ENCODE measurements at places on chromosomes 2 and 18.

DNA sequence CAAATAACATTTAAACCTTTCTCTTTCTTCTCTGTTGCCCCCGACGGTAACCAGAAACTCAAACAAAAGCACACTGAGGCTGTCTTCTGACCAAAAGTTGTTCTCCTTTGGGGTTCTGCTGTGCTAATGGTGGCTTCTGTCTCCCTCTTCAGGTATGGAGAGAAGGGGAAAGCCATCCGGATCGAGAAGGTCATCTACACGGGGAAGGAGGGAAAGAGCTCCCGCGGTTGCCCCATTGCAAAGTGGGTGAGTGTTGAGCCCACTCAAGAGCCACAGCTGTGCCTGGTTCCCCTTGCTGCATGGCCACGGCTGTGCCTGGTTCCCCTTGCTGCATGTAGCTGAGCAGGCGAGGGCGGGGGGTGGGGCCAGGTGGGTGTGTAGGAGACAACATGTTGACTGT is 67.4 kb downstream of the BOLA3 start:
- DNase-seq = no peak

GRCh38 chr2:199851883-199852282 is 891 bp upstream of the FTCDNL1 start:
- no peak for DNase-seq

DNA sequence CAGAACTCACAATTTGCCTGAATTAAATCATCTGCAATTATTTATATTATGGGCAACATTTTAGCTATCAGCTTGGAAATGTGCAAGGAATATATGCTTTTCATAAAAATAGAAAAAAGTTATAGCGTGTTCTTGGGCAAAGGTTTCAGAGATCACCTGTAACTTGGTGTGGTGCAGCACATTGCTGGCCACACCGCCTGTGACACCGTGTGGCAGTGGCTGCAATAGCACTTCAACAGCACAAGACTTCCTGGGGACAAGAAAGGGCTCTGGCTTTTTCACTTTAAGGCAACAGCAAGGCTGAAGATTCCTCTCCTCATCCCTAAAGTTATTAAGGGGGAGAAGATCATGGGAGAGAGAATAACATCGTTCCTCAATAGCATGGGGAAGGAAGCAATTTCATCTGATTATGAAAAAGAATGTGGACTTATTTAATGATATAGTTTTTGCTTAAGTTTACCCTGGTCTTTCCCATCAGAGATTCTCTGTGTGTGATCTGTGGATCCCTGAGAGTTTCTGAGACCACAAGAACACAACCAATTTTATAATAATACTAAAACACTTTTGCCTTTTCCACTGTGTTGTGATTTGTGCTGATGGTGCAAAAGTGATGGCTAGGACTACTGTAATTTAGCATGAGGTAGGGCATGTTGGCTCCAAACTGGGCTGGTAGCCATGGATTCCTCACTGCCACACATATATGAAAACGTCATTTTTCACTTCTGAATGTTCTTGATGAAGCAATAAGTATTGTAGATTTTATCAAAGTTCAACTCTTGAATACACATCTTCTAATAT is 15.0 kb upstream of the SERPINB3 start:
- no peak for DNase-seq

DNA sequence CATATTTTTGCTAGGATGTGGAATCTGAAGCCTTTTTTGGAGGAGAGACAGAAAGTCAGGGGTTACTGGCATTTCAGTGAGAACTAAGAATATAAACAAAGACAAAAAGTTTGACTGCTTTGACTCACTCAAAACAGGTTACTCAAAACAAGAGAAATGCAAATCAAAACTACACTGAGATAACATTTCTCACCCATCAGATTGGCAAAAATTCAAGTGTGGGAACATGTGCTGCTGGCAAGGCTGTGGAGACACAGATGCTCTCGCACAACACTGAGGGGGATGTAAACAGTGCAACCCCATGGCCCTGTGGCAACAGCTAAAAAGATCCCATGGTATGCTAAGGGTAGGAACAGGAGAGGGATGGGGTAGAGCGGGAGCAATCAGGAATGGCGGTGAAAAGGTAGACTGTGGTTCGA is 86.6 kb downstream of the DTNB start:
- DNase-seq = no peak

- no peak for DNase-seq
These were observed 74.0 kb upstream of the DSG1 start for GRCh38 chr18:31243740-31244512.

DNA sequence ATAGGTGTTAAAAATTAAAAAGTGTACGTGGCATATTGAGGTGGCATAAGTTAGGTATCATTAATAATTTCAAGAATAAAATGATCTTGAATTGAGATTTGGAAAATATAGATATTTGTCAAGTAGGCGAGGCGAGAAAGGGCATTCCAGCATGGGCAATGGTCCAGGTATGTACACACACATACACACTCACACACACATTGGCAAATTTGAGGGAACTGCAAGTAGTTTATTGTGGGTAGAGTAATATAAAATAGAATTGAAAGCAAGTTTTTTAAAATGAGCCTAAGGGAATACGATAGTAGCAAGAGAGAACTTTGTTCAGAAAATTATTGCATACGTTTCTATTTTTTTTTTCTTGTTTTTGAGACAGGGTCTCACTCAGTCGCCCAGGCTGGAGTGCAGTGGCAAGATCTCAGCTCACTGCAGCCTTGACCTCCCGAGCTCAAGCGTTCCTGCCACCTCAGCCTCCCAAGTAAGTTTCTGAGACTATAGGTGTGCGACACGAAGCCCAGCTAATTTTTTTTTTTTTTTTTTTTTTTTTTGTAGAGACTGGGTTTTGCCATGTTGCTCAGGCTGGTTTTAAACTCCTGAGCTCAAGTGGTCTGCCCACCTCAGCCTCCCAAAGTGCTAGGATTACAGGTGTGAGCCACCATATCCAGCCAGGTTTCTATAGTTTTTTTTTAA is 96.7 kb upstream of the SLC39A10 start:
- DNase-seq = no peak

DNA sequence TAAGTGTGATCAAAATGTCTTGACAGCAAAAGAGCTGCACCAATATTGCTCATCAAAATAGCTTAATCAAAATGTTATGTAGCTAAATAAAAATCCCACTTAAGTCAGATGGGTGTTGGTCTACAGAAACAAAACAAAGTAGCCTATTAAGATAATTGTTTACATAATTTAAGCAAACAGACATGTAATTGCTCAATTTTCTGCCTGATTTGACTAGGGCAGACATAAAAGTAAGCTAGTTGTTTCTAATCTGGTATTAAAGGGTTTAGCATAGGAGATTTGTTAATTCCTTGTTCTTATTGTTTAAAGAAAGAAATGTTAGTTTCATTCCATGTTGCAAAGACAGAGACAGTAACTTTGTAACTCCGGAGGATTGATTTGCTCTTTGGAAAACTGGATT is 11.5 kb upstream of the FEZ2 start:
- DNase-seq = no peak

DNA sequence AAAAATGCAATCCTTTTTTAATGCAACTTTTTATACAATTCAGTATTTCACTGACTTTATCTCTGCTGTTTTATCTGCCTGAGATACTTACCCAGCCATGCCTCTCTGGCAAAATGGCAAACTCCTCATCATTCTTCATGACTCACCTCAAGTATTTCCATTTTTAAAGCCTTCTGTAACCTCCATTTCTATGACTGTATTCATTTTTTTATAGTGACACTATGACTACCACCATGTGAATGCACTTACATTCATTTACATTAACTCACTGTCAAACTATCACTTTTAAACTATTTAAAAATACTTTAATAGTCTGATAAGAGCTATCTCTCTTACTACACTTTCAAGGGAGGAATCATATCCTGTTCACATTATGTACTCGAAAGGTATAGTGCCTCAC is 99.4 kb upstream of the SCN7A start:
- no peak for DNase-seq

GRCh38 chr18:38256366-38256765 is 690.8 kb upstream of the CELF4 start:
- DNase-seq = no peak

GRCh38 chr2:45918463-45919159 is 267.1 kb downstream of the PRKCE start:
- no peak for DNase-seq

DNA sequence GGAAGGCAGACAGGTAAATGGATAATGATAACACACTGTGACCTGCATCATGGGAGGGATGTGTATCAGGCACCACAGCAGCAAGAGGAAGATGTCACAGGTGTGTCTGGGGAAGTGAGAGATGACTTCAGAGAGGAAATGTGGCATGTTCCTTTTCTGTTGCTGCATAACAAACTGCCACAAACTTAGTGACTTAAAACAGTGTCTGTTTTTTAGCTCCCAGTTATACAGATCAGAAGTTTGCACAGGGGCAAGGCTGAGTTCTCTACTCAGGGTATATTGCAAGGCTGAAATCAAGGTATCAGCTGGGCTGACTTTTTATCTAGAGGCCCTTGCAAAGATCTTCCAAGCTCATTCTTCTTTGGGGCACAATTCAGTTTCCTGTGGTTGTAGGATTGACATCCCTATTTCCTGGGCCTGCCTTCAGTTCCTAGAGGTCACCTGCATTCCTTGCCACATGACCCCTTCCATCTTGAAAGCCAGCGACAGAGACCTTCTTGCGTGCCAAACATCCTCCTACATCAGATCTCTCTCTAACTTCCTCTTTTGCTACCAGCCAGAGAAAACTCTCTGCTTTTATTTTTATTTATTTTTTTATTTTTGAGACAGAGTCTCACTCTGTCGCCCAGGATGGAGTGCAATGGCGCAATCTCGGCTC is 2.1 kb upstream of the MAP3K2 start:
- peak; percentile 18 for DNase-seq

GRCh38 chr2:6724605-6725140 is 141.0 kb downstream of the CMPK2 start:
- DNase-seq = no peak

GRCh38 chr2:237888389-237888788 is 29.0 kb downstream of the RAMP1 start:
- DNase-seq = no peak

DNA sequence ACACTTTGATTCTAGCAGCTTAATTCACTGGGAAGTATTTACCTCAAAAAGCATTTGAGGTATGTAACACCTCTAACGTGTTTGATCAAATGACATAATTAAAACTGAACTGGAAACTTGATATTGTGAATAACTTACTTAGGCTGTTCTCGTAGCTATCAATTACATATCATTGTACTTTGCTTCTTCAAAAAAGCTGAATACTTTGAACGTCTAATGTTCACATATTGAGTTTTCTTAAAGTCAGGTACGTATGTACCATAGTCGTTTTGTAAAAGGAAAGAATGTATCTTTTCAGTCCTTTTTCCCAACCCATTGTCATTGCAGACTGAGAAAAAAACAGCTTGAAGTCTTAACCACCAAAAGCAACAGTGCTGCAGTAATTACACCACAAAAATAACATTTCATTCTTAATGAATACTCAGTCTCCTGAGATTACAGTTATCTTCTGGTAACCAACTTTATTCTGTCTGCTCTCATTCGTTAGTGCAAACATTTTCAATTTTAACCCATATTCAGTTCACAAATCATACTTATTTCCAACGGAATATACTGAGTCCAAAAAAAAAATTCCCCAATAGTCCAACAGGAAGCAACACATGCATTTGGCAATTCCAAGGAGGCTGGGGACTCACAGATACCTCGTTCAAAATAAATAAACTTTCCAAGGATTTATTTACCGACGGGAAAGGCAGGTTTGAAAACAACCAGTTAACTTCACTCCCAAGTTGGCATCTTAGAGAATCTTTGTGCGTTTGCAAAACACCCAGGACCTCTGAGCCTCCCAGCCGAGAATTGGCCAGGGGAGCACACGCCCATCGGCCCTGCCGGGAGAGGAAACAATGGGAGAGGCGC is 1.1 kb downstream of the CHN1 start:
- no peak for DNase-seq

- DNase-seq = no peak
These were observed 156.1 kb upstream of the VRK2 start for GRCh38 chr2:57890464-57890863.

GRCh38 chr2:127096280-127096679 is 10.7 kb downstream of the BIN1 start:
- no peak for DNase-seq

DNA sequence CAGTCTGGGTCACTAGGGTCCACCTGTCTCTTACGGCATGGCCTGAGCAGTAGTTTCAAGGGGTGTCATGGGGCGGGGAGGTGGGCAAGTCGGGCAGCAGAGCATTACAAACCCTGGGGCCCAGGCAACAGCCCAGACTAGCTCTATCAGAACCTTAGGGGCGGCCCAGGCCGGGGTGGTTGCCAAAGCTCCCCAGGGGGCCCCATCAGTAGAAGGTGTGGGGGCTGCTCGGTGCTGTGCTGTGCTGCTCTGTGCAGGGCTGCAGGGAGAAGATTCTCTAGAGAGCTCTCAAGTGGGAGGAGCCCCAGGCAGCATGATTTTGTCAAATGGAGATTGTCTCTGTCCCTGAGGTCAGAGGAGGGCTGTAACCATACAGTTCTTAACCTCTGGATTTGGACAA is 36.4 kb upstream of the SLC14A1 start:
- DNase-seq = no peak

DNA sequence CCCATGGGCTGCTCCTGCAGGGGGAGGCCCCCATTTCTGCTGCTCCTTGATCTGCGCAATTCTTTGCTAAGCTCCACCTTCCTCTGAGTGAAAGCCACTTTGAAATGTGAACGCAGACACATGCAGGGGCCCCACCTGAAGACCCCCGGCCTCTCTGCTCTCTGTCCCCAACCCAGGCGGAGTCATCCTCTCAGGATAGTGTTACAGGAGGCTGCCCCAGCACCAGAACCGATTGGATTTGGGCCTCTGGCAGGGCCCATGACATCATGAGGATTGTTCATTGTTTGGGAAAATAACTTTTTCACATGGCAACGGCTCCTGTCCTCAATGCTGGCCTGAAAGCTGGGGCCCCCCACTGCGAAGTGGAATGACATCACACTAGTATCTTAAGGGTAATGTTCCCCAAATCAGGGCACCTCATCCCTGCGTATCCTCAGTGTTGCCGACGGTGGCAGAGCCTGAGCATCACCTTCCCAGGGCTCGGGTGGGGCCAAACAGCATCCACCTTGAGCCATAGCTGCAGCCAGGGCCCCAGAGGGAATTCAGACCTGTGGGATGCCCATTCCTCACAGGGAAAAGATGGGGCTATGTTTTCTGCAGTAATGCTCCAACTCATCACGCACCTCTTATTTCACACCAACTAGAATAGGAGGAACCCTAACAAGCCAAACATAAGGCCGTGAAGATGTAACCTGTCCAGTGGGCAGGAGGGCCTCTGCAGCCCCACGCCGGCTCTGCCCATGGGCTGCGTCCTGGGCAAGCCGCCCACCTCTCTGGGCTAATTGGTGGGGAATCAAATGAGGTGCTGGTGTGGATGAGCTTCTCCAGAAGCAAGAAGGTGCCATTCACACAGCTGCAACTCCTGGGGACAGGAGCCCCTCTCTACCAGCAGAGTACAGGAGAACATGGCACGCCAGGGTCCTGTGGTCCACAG is 2.7 kb upstream of the ERFE start:
- no peak for DNase-seq

DNA sequence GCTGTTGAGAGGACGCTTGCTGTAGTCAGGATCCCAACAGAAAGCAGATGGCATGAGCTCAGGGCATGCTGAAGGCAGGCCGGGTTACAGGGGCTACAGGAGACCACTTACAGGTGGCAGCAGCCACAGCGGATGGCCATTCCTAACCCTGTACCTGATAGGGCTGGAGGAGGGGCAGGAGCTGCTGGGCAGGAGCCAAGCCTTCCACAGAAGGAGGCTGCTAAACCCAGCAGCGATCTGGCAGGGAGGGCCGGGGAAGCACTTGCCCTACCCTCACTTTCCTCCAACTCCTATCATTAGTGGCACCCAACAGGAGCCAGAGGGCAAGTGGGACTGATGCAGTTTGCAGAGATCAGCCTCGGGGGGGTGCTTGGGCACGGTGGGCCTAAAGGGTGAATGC is 2.0 kb downstream of the ASB18 start:
- no peak for DNase-seq

- DNase-seq = no peak
These were observed 20.1 kb downstream of the INPP5D start for GRCh38 chr2:233079953-233080835.

All from T follicular helper cell (primary cell).